ENCODE measurements at places on chromosomes 12 and 14.

DNA sequence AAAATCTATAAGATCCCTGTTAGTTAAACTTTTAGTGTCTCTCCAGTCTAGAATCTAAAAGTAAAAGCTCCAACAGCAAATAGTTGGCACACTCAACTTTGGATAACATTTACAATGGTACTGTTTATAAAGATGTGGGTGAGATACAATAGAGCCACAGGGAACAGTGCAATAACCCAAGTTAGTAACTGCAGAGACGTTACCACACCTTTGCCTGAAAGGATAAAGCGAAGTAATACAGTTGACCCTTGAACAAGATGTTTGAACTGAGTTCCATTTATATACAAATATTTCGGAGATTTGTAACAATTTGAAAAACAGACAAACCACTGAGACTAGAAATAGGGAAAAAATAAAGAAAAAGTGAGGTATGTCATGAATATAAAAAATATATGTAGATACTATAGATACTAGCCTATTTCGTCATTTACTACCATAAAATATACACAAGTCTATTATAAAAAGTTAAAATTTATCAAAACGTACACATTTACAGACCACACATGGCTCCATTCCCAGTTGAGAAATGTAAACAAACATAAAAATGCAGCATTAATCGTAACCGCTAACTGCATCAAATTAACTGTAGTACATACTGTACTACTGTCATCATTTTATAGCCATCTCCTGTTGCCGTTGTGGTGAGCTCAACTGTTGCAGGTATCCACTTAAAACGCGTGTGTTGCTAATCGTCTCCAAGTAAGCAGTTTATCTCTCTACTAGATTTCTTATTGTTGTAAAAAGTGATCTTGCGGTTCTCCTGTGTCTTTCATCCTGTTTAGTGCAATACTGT lies 56.5 kb upstream of the HIF1A start:
- DNase-seq: no peak

- DNase-seq: no peak
Observed at GRCh38 chr14:51462182-51462581, 189.5 kb upstream of the FRMD6 start.

- no peak for DNase-seq
Observed at GRCh38 chr12:106273491-106273890, 25.7 kb upstream of the CKAP4 start.

DNA sequence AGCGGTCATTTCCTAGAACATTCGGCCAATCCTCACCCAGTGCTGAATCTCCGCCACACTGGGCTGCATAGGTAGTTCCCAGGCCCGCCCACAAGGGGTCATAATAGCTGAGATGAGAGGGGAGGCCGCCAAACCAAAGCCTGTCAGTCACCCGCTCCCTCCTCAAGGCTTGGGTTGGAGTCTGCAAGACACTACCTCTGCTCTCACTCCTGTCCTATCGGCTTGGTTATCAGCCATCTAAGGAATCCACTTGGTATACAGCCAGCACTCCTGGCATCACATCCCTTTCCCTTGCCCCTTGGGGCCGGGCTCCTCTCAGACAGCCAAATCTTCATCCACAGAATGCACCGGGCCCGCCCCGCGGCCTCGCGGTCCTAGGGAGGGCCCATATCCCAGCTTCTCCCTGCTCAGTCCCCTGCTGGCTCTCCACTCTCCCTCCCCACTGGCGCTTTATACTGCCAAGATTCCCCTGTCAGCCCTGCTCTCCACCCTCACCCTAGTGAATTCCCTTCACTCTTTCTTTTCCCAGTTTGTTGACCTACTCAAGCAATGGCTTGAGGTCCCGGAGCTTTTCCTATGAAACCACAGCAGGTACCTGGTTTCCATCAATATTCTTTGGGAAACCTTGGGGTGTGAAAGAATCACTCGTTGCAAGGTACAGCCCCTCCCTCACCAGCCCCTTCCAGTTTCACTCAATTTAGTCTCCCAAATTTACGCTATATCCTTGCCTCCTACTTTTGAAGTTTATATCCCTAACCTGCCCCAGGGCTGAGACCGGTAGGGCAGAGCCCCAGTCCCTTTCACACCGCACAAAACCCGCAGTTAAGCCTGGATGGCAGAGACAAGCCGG lies 1.4 kb downstream of the IFFO1 start:
- DNase-seq: no peak

DNA sequence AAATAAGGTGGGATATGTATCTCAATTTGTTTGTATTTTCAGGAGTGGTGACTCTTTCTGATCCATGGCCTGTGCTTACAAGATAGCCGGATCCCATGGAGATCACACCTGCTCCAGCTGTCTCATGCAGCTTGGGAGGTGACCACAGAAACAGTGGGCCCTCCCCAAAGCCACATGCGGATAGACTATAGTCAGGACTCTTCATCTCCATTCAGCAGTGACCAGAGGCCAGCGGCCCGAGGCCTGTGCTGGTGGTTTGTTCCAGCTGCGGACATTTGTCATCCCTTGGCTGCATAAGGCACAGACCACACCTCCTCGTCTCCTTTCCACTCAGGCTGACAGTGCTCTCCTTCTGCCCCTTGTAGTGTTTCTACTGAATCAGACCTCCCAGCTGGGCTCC lies 14.7 kb upstream of the WNT5B start:
- no peak for DNase-seq

DNA sequence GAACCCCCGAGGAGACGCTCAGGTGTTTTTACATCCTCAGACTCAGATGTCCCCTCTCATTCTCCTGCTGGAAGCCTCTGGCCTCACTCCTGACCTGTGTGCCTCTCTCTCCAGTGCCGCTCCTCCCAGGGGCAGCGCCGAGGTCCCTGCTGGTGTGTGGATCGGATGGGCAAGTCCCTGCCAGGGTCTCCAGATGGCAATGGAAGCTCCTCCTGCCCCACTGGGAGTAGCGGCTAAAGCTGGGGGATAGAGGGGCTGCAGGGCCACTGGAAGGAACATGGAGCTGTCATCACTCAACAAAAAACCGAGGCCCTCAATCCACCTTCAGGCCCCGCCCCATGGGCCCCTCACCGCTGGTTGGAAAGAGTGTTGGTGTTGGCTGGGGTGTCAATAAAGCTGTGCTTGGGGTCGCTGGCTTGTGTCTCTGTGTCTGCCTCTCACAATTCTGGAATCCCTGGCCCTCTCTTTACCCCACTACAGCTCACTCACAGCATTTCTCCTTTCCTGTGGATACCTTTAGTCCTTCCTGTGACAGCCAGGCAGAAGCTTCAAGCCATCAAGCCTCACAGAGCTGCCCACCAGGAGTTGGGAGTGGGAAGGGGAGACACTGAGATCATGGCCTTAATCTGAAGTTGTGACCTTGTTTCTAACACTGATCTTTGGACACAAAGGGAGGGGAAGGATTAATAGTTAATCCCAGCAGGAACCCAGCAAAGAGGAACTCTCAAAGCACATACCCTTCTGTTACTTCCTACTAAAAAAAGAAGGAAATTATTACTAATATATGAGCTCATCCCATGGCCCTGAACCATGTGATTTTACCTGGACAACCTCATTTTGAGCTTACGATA lies 1.1 kb upstream of the SOAT2 start:
- no peak for DNase-seq

DNA sequence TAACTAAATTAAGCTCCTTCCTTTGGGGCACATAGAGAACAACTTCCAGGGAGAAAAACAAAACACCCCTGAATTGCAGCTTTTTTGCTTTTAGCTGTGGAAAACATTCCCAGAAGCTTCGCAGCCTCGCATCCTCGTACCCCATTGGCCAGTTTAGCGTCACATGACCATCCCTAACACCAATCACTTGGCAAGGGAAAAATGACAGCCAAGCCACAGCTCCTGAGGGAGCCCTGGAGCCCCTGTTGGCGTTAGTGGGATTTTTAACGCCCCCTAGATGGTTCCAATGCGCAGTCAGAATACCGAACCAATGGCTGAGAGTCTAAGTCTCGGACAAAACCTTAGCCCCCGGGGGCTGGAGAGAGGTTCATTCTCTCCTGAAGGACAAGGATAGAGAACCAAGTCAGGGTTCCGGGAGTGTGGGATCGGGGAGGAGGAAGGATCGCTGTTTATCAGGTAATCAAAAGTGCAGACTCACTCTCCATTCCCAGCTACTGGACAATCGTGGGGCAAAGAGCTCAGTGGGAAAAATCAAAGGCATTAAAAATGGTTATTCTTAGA lies 135.6 kb upstream of the HIF1A start:
- DNase-seq: no peak

GRCh38 chr12:88591343-88591742 lies 11.1 kb upstream of the KITLG start:
- DNase-seq: no peak

DNA sequence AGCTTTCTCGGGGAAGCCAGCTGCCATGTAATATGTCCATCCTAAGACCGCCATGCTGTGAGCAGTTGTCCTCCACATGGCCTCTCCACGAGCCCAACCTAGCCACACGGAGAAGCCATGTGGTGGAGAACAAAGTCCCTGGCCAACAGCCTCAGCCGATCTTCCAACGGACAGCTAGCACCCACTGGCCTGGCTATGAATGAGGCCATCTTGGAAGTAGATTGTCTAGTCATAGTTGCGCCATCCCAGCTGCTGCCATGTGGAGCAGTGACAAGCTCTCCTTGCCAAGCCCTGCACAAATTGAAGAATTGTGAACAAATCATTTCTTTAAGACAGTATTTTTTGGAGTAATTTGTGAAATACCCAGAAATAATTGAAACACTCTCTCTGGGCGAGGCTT lies 49.3 kb upstream of the USP44 start:
- DNase-seq: no peak

DNA sequence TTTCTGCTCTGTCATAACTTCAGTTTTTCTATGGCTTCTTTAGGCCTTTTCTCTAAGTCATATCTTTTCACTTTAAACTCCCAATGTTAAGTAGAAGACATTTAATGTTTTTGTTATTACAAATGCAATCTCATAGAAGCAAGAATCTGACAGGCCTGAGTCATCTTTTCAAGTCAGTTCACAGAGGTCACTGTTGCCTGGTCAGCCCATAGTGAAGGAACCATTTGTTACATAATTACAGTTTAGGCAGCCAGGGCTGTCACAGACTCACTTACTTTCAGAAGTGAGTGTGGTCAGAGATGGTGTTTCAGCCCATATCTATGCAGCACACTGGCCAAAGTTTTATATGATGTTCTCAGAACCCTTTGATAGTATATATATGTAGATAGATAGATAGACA lies 46.5 kb downstream of the CCER1 start:
- no peak for DNase-seq

DNA sequence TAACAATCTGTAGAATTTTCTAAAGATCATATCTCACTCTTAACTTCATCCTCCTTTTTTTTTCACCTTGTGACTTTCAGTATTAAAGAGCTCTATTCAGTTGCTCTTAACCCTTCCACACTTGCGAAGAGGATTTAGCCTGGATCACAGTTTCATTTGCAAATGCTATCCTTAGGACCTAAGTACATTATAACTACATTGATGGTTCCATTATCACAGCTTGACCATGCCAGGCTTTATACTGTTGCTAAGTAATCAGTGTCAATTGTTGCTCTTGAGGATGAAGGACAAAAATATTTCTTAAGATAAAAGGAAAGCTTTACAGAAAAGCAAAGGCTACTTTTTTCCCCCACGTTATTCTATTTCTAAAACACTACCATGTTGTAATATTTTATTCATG lies 122.2 kb downstream of the PDZRN4 start:
- DNase-seq: no peak

DNA sequence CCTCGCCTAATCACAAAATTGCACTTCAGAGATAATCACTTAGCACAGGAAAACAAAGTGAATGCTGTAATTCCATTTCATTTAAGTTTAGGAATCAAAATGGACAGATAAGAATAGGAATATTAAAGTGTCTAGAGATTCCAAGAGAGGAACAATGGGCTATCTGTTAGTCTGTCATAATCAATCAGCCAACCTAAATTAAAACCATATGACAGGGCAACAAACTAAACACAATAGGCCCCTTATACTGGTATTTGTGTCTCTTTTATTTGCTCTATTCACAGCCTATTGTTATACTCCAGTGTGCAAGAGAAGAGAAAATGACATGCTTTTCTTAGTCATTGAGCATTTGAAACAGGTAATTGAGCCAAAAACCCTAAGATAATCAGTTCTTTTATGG lies 259.4 kb downstream of the PRKD1 start:
- DNase-seq: no peak

DNA sequence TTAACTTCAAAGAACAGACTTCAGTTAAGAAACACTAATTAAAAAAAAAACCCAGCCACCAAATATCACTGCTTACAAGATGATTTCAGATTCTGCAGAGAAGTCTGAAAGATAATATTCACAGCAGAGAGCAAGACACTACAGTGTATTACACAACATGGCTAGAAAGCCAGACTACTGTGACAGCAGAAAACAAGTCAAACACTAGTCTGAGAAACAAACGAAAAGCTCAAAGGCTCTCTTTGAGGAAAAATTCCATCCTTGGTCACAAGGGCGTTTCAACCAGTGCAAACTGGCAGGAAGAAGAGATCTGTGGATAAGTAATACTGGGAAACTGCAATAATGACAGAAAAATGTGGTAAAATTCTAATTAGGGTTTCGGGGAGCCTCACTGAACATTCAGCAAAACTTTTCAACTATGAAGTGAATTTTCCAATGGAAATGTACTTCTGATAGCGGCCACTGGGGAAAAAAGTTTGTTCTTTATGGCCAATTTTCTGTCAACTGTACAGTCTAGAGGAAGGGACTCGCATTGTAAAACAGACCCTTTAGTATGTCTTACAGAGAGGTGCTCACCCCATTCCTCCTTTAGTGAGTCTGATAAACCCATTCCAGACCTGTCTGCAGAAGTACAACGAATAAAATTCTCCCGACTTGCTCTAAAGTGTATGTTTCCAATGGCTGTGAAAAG lies 50.4 kb downstream of the ACADS start:
- DNase-seq: no peak

- no peak for DNase-seq
Observed at GRCh38 chr12:105337391-105337790, 6.9 kb downstream of the C12orf75 start.

DNA sequence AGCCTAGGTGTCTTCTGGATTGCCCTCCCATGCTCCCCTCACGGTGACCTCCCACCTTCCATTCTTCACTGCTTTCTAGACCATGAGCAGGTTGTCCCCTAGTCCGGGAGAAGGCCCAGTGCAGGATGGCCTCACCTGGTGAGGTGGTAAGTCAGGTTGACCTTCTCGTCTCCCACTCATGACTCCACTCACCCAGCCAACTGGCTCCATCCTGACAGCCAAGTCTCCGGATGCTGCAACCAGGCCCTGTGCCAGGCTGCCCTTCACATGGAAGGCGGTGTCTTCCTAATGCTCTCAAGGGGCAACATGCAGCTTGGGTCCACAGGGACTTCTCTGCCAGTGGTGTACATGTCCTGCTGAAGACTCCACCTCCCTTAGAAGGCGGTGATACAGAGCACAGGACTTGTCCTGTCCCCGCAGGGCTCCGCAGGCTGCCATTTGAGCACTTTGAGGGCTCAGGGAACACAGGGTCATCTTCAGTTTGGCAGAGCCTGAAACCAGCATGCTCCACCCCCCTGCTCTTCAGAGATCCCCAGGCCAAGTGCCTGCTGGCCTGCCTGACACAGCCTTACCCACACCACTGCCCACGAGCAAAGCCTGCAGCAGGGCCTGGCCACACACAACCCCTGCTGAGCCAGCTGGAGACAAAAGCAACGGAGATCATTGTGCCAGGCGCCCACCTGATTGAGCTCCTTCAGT lies 25.4 kb downstream of the BATF start:
- DNase-seq: no peak

GRCh38 chr12:105107171-105107493 lies 399 bp upstream of the WASHC4 start:
- peak; percentile 35 for DNase-seq
